ENCODE measurements at places on chromosomes 3 and 15.

- no peak for DNase-seq
Observed at GRCh38 chr3:108806316-108806715, 16.3 kb upstream of the TRAT1 start.

GRCh38 chr15:89243046-89243690 is 611 bp upstream of the FANCI start:
- DNase-seq, result no peak

DNA sequence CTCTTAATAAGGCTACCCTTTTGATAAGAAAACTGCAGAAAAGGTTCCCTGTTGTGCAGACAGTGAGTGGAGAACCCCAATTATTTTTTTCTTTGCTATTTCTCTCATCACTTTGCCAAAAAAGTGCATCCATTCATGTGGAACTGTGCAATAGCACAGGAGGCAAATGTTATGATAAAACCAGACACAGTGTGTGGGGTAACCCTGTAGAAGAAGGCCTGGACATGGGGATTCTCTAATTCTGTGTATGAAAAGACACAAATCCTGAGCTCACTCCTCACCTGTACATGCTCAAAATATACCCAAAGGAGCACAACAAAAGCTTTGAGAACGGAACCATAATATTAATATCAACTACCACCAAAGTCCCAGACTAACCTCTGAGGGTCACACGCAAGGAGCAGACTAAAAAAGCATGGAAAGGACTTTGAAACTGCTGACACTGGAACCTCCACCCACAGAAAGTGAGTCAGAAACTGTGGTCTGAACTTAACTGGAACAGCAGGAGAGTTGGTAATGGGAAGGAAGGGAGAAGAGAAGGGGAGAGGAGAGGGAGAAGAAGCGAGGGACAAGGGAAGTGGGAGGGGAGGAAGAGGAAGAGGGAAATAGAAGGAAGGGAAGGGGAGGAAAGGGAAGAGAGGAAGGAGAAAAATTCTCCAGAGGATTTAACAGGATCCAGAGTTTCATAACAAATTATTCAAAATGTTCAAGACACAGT is 299.9 kb downstream of the TBC1D5 start:
- no peak for DNase-seq

DNA sequence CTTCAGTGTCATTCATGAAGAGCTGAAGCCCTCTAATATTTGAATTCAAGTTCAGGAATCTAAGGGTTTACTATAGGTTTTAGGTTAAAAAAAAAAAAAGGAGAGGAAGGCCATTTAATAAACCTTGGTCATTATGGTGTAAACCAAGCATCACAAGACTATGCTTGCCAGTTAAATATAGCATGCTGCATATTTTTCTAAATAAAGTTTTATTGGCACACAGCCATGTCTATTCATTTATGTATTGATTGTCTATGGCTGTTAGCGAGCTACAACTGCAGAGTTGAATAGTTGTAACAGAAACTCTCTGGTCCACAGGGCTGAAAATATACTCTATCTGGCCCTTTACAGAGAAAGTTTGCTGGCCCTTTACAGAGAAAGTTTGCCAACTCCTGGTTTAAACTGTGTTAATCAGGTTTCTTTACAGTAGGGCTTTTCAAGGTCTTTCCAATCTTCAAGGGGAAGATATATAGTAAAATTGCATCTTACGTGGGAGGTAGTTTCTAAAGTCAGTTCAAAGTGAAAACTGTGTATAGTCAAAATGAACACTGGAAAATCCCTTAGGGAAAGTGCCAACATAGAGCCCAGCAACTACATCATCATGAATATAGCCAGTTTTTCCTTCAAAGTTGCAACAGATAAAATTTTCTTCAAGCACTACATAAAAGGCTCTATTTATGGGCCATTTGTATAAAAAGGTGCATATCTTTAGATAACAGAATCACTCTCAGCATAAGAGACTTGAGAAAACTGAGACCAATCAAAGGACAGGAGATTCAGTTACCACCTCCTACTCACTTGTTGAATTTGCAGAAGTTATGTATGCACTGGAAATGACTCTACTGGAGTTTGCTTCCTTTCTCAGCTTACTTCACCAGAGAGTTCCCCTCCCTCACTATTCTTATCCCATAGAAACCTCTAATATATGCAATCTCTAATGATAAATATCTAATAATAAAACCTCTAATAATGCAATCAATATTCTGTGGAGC is 49.7 kb upstream of the FRMD4B start:
- no peak for DNase-seq

DNA sequence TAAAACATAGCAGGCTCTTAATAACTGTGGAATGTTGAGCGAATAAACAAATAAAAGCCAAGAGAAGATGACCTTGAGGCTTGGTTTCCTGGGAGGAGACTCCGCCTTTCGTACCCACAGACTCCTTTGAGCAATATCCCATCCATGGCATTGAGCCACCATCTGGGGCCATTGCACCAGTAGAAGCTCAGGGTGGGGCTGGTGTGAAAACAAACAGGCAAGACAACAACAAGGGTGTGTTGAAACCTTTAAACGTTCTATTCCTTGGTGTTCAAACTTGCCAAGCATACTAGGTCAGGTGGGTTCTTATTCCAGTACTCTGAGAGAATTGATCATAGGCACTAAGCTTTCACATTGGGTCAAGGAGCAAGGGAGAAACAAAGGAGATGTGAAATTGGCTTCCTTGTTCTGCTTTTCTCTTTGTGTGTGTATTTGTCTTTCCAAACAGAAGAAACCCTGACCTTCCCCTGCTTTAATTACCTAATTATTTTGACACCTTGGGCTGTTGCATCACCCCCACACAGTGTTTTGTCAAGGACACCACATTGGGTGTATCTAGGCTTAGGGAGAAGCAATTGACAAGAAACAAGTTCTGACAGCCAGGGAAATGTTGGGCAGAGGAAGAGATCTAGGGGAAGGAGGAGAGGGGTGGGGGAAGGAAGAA is 105.1 kb upstream of the BCL6 start:
- DNase-seq, result no peak

GRCh38 chr3:61562721-61563312 is 1.4 kb downstream of the PTPRG start:
- peak; percentile 65 for DNase-seq

- DNase-seq, result no peak
Observed at GRCh38 chr3:105322570-105323273, 44.0 kb upstream of the ALCAM start.

DNA sequence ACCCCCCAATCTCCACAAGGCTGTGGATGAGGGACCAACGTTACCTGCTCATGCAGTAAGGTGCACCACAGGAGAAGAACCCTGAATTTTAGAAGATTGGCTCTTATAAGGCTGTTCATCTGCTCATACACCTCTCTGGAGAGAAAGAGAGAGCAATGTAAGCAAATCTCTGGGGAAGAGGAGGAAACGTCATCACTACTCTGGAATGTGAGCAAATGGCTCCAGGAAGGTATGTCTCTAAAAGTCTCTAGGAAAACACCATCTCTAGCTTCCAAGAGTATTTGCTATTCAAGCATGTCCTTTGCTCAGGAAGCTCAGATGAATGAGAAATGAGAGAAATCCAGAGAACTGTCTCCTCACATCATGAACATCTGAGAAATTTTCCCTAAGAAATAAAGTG is 235.4 kb downstream of the TBL1XR1 start:
- DNase-seq, result no peak

- no peak for DNase-seq
Observed at GRCh38 chr3:135213822-135214221, 418.8 kb downstream of the EPHB1 start.

DNA sequence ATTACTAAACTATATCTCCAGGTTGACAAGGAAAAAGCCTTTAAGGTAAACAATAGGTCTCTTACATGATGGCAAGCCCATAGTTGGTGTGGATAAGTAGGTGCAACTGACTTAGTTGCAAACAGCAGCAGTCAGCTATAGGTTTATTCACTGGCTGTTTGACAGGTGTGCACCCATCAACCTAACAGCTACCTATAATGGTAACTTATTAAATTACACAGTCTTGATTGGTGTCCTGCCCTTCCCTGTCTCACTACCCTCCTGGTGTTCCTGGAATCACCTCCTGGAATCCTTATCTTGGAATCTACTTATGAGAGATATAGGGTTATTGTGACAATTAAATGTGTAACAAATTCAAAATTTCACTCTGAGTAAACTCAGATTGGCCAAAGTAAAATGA is 467.8 kb upstream of the UBE2E2 start:
- DNase-seq, result no peak

DNA sequence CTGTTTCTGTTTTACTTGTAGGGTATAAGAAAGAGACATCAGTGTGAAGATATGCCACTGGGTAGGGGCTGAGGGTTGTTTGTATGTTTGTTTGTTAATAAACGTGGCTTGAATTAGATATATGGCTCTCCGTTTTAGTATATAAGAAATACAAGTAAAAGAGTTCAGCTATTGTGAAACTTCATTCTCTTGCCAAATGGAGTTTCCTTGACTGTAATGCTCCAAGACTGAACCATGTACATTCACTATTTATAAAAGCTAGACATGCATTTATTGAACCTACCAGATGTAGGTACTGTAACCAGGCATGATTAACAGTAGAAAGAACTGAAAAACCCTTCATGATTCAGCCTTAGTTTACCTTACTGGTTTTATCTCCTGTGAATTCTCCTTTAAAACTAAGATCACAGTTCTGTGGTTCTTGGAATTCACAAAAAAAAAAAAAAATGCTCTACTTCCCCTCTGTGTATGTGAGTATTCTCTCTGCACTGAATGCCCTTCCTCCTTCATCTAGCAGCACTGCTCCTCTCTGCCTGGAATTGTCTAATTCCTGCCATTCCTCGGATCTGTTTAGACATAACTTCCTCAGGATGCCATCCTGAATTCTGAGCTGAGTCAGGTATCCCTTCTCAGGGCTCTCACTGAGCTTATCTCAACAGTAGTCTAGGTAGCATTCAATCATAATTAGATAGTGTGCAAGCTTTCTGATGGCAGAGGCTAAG is 504.4 kb downstream of the FHIT start:
- DNase-seq, result no peak

DNA sequence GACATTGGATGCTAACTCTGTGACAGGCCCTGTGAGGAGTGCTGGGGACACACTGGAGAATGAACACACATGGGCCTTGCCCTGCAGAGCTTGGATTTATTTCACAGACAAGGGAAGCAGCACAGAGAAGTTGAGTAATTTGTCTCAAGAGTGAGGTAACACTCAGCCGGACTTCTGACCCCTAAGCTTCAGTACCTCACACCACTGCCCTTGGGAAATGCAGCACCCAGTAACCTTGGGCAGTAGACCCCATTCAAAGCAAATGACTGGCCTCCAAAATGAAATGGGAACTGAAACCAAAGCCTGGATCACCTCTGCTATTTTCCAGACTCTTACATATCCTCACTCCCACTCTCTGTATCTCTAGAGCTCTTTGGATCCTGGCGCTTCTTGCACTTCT is 37.3 kb downstream of the RFT1 start:
- no peak for DNase-seq

- DNase-seq, result no peak
Observed at GRCh38 chr3:10392244-10392643, 71.3 kb upstream of the SEC13 start.

DNA sequence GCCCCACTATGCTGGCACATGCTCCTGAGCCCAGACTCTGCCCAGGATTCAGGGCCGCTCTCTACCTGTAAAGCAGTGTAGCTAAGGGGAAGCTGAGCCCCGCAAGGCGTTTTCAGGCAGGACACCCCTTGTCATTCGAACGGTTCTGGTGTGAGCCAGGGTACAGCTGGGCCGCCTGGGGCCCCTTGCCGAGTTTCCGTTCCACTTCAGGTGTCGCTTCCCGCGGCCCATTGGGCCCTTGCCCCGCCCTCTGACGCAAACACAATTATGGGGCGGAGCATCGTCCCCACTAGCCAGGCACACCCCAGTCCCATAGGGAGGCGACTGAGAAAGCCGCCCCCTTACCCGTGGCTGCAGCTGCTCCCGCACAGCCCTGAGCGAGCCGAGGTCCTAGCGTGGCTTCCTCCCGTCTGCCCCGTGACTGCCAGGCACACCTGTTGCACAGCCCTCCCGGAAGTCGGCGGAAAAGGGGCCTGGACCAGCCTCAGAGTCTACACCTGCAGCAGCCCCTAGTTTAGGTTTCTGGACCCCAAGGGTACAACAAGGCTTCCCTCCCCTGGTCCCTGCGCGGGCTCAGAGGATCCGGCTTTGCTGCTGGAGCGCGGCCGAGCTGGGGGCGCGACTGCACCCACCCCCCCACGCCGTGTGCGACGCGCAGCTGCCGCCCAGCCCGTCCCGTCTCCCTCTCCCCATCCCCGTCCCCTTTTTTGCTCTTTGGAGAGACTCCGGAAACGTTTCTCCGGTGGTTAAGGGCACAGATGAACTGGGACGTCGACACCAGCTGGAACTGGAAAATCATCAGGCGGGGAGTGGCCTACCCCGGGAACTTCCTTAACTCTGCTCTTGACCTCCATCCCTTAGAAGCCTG is at the start of gene PLSCR2:
Gene PLSCR2 (minus strand): TSS at position 412 of the 868 bp plus-strand sequence. CDS start 9,657 bp downstream, outside the sequence.
- DNase-seq, result peak; percentile 68

- DNase-seq, result no peak
Observed at GRCh38 chr15:36844534-36844998, 255.8 kb downstream of the MEIS2 start.

DNA sequence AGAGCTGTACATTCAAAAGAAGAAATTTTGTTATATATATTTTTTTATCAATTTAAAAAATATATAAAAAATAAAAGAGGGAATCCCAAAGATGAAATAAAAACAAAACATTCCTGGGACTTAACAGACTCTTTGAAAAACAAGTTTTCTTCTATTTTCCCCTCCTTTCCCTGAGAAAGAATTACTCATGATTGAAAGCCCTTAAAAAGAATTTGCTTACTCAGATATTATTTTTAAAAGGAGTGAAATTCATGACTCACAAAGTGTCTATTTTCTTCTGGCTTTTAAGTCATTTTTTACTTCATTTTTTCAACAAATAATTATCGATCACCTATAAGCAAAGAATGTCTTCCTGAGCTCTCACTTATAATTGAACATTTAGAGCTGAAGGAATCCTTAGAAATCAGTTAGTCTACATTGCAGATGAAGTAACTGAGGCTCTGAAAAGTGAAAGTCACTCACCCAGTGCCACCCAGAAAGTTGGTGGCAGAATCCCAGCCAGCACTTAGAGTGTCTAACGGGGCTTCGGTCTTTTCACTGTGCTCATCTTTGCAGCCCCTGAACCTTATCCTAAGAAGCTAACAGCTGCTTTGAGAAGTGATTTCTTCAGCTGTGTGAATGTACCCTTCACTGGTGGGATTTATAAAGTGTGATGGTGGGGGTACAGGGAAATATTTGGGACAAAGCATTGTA is 42.5 kb upstream of the NUDT16 start:
- no peak for DNase-seq

- DNase-seq, result no peak
Observed at GRCh38 chr3:100420885-100421284, 19.5 kb downstream of the LNP1 start.

- no peak for DNase-seq
Observed at GRCh38 chr15:81339321-81339720, 15.4 kb upstream of the STARD5 start.

- no peak for DNase-seq
Observed at GRCh38 chr15:70266412-70267121, 168.8 kb upstream of the TLE3 start.

- no peak for DNase-seq
Observed at GRCh38 chr15:40870716-40871115, 3.3 kb downstream of the RHOV start.

GRCh38 chr3:172132721-172133311 is 93.4 kb downstream of the FNDC3B start:
- no peak for DNase-seq

GRCh38 chr15:37124331-37124730 is 24.0 kb upstream of the MEIS2 start:
- DNase-seq, result no peak

All from glutamatergic neuron (in vitro differentiated cells).